Foreskin fibroblast (primary cell): ENCODE measurements at places on chromosomes 4 and X.

- DNase-seq: no peak
Measured at GRCh38 chrX:106997611-106998010, 2.4 kb downstream of the MORC4 start.

DNA sequence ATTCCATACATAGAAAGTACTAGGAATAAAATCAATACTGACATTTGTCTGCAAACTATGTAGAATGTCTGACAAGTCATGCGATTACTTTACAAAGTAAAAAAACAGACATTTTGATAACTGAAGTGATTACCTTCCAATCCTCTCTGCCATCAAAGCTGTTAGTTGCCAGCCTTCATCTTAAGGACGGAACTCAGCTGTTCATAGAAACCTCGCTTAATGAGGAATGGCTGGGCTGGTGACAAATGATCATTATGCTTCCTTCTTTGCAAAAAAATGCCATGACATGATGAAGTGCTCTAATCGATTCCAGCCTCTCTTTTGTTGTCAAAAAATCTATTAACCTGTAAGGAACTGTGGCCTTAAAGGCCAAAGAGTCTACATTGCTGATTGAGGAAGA, 1214.9 kb upstream of the IGFBP7 start:
- DNase-seq: no peak

DNA sequence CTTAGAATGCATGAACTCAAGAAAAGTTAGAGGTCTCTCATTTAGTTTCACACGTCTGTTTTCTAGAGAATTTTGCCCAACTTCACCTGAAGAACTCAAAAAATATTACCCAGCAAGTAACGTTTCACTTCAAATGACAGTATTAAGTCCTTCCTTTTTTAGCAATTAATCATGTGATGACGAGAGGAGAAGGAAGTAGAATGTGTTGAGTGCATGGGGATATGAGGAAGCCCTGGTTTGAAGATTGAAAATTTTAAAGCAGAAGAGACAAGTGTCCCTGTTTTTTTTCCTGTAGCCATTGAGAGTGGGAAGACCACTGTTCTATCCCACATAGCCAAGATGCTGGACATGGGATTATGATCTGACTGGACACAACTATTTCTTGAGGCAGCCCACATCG, 406.3 kb upstream of the CPEB2 start:
- no peak for DNase-seq

DNA sequence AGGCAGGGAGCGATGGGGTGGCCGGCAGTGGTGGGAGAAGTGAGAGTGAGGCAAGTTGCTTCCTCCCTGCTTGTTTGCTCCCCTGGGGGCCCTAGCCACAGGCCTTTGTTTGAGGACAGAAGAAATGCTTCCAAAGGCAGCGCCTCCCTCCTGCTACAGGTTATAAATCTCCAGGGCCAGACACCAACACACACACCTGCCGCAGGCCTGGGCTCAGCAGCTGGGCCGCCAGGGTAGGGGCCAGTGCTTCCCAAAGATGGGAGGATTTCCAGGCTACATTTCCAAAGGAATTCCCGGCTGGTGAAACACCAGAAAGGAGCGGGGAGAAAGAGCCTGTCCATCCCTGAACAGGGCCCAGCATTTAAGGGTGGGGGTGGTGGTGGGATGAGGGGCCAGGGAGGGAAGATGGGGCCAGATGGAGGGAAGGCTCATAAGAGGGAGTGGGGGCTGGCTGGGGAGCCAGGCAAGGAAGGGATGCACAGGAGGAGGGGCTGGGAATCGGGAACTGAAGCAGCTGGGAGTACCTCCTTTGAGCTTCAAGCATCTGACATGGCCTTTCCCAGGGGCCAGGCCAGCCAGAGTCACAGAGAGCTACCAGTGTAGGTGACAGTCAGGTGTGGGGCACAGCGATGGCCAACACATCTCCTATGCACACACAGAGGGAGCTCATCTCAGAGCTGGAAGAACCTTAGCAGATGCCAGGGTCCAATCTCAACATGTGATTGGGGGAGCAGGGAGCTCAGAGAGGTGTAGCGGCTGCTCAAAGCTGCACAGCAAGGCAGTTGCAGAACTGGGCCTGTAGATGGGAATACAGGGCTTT, 143.9 kb downstream of the PJA1 start:
- no peak for DNase-seq

DNA sequence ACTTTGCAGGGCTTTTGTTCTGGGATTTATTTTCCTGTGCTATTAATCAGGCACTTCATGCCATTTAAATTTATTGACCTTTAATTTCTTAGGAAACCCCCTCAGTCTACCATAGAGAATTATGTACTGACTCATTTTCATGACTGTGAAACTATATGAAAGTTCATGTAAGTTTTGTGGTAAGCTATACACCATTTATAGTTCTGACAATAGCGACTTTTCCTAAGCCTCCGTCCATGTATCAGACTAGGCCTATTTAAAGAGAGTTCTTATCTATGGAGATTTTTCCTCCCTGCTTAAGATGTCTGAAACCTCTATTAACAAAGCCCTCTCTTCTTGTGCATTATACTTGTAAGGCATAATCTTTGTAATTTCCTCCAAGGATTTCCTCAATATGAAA, 111.6 kb downstream of the AFF2 start:
- DNase-seq: no peak

DNA sequence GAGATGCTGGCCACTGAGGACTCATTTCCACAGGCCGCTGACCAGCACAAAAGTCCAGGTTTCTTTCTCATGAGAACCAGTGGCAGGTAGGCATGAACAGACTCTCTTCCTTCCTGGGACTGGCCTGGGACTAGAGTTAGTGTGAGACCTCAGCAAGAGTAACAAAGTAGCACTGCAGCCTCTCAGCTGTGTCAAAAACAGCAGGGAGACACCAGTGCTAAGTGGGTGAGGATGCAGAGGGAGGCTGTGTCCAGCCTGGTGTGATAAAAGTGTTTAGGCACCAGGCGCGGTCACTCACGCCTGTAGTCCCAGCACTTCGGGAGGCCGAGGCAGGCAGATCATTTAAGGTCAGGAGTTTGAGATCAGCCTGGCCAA, 42.9 kb downstream of the TRIM2 start:
- DNase-seq: no peak

DNA sequence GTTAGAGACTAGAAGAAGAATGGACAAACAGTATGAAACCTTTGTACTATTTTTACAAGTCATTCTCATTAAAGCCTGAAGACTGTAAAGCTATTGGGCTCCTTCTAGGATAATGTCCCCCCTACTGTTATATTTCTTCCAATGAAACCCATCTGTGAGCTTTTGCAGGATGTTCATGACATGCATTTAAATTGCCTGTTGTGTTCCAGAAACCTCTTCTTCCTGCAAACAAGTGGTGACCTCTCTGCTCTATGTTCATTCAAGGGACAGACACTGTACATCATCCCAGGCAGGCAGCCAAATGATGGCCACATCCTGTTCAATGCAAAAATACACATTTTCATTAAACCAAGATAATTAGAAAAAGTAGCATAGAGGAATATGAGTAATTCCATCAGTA, 128.0 kb downstream of the C4orf33 start:
- DNase-seq: no peak

DNA sequence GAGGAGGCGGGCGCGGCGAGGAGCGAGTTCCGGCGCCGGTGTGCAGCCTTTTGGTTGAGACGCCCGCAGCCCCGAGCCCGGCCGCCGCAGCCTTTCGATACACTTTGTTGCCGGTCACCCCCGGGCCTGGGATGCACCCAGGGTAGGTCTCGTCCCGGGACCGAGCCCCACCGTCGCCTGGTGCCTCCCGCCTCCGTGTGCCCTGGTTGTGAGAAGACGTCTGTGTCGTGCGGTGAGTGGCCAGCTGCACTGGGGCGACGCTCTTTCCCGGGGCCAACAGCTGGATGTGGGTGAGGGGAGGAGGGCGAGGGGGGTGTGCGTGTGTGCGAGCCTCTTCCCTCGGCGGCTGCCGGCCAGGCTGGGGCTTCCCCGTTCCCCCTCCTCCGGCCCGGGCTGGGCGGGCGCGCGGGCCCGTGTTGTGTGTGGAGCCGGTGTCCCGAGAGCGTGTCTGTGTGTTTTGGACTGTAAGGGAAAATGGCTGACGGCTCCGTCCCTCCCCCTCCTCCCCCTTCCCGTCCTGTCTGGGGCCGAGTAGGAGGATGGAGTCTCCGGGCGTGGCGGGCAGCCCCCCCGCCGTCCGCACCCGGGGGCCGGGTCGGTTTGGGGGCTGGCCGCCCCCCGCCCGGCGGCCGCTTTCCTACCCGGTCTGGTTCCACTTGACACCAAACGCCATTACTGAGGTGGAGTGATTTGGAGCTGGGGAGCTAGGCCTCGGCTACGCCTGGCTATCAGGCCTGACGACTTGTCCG, 807 bp downstream of the USP9X start:
- peak; percentile 62 for DNase-seq

DNA sequence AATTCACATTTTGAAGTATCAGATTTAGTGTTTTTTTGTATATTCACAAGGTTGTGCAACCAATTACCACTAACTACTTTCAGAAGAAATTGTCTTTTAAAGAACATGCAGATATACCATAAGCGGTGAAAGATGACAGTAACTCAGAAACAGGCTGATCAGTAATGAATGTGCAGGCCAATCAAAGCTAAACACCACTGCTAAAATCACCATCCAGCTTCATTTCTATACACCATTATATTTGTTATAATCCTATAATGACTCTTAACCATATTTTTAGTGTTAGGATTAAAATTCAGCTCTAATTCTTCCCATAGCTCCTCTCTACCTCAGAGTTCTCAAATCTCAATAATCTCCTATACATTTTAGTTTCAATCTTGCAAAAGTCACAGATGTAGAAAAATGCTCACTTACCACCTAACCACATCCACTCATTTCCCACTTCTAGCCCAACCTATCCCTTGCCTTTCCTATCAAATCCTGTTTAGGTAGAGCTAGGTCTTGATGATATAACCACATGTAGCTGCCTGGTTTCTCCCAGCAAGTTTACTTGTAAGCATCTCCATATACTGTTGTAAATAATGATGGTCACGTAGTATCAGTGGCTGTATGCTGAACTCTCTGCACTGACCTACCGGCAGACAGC, 16.6 kb downstream of the COQ2 start:
- DNase-seq: no peak

GRCh38 chrX:129823522-129823921, 20.2 kb downstream of the ZDHHC9 start:
- no peak for DNase-seq

DNA sequence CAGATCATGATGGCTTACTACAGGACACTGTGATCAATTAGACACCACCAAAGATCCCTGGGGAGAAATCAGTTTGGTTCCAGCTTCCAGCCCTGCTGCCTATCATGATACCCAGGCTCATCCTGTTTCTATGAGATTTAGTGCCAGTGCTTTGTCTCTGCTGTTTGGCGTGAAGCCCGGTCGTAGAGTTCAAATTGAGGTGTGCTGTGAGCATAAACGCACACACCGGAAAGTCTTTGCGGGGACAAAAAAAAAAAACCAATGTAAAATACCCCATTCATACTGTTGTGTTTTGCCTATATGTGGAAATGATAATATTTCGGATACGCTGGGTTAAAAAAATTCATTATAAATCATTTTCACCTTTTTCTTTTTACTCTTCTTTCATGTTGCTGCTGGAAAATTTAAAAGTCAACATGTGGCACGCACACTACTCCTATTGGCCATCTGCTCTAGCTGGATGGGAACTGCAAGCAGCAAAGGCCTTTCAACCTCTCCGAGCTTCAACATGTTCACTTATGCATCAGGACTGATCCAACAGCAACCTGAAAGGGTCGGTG, 607 bp upstream of the DKC1 start:
- no peak for DNase-seq

- DNase-seq: no peak
Measured at GRCh38 chrX:8848441-8848840, 47.3 kb upstream of the FAM9A start.

DNA sequence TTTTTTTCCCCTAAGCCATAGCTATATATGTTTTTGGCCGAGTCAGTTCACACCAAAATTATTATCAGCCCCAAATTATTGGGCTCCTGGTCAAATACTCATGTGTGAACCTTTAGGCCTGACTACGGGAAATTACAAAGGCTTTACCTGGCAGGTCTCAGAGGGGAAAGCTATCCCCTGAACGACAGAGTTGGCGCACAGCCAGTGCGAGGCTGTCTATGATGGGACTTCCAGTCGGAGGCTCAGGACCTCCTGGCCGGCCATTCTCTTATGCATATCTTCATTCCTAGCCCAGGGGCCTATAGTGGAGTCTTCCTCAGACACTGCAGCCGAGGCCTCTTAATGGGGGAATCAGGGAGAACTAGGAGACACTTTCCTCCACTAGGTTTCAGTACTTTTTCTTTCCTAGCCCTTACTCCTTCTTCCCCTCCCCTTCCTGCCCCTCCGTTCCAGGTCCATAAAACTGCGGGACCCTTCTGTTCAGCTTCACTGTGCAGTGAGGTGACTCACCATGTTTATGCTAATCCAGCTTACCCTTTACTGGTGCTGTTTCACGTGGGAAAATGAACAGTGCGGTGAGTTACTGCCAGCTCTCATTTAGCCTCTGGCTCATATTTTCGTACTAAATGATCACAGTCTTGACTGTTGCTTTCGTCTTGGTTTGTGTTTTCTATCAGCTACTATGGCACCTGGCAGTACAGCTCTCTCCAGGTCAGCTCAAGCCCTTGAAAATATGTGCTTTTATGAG, 533.9 kb downstream of the FSTL5 start:
- no peak for DNase-seq
